ENCODE measurements at places on chromosomes 7 and 10.

GRCh38 chr10:97744405-97745035, 7.6 kb downstream of the ZFYVE27 start:
- no peak for DNase-seq

DNA sequence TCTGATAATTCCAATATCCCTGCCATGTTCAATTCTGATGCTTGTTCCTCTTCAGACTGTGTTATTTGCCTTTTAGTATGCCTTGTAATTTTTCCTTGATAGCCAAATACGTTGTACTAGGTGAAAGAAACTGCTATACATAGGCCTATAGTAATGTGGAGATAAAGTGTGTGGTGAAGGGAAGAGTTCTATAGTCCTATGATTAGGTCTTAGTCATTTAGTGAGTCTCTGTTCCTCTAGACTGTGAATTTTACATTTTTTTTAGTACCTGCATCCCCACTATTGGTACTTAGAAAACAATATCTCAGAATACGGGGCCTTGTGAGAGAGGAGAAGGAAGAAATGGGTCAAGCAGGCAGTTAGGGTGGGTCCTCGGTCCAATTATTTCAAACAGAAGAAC, 59.6 kb upstream of the SEMA3E start:
- DNase-seq, result no peak

GRCh38 chr10:116262678-116263077, 10.3 kb downstream of the GFRA1 start:
- no peak for DNase-seq

GRCh38 chr10:81708929-81709328, 166.1 kb upstream of the NRG3 start:
- no peak for DNase-seq

DNA sequence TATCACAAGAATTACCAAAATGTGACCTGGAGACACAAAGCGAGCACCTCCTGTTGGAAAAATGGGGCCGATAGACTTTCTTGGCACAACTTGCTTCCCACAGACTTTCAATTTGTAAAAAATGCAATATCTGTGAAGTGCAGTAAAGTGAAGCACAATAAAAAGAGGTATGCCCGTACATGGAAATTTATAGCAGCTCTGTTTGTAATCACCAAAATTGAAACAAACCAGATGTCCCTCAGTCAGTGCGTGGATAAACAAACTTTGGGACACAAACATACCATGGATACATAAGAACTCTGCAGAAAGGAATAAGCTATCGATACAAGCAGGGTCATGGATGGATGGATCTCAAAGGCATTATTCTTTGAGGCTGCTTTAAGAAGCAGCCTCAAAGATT, 33.6 kb downstream of the ARID5B start:
- DNase-seq, result no peak

DNA sequence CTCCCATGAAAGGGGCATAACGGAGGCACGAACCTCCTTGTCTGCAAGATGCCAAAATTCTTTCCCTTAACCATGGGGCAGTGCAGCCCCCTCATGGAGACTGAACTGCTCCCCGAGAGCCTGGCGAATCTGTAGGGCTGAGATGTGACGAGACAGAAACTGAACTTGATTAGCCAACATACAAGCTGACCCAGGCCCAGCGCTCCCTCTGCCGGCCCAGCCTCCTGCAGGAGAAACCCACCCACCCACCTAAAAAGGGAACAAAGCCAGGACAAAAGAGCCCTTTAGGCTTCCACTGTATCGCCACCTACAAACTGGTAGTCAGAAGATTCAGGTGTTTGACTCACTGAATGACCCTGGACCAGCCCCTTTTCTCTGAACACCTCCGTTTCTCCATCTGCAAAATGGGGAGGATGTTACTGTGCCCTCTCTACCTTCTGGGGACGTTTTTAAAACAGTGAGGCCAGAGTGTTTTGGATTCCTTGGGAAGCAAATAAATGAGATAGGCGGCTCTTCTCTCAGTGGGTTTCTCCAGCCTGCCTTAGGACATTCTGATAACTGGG, 58.4 kb downstream of the C10orf105 start:
- no peak for DNase-seq

GRCh38 chr10:66804962-66805361, 120.9 kb upstream of the LRRTM3 start:
- no peak for DNase-seq

- DNase-seq, result no peak
Measured at GRCh38 chr7:3267966-3268690, 32.9 kb upstream of the SDK1 start.

GRCh38 chr7:144818511-144818910, 17.3 kb downstream of the TPK1 start:
- peak; percentile 59 for DNase-seq

- peak; percentile 30 for DNase-seq
Measured at GRCh38 chr10:930625-931325, 730 bp downstream of the LARP4B start.

GRCh38 chr10:78817361-78817760, 251.4 kb upstream of the ZMIZ1 start:
- no peak for DNase-seq

DNA sequence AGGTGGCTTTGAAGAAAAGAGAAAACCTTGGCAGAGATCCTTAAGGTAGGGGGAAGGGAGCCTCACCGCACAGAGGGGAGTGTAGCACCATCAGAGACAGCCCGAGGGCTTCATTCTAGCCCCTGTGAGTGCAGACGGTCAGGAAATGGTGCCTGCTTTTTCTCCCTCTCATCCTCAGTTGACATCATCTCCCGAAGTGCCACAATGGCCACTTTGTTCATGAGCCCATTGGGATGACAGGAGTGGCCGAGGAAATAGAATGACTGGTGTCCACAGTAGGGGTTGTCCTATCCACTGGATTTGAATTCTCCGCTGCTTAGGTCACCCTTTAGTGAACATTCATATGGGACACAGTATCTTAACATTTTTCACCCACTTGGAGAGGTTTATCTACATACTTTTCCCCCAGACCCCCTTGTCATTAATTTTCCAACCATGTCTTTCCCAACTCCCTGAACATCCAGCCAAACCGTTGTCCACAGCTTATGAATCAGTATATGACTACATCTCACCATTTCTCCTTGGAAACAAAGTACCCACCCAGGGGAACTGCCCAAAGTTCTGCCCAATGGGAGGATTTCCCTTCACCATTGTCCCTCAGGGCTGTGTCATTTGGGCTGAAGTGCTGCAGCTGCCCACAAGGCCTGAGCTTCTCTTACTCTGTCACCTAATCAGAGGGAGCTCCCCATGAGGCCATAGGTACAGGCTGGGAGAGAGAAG, 108.8 kb downstream of the ADCY1 start:
- DNase-seq, result peak; percentile 16

DNA sequence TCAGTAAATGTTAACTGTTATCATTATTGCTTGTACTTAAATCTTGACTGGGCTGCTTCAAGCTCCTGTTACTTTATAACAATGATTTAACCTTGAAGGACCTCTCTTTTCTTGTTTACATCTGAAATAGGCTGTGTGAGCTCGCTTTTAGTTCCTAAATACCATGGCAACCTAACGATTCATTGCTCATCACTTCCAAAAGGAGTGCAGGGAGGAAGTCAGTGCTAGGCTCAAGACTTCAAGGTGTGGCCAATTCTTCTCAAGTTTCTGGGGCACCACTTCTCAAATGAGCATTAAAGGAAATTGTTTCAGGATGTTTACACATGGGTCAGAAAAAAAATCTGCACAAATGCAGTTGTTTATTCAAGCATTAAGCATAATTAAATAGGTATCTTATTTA, 284.2 kb downstream of the MTERF1 start:
- DNase-seq, result no peak

GRCh38 chr7:136293272-136293671, 316.1 kb upstream of the MTPN start:
- no peak for DNase-seq

DNA sequence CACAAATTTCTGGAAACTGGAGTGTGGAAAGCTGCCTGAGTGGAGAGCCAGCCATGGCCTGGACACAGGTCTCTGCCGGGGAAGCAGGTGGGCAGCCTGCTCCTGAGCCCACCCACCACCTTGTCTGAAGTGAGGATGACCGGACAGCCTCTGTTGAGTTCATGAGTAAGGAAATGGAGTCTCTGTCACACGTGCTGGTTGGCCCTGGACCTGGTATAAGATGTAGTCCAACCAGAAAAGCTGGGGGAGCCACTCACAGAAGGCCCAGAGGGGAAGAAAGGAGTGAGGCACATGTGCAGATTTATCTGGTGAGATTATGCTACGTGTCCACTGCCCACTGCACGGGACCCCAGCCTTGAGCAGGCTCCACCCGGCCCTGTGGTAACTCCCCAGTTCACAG, 383.5 kb downstream of the GRID1 start:
- DNase-seq, result no peak

DNA sequence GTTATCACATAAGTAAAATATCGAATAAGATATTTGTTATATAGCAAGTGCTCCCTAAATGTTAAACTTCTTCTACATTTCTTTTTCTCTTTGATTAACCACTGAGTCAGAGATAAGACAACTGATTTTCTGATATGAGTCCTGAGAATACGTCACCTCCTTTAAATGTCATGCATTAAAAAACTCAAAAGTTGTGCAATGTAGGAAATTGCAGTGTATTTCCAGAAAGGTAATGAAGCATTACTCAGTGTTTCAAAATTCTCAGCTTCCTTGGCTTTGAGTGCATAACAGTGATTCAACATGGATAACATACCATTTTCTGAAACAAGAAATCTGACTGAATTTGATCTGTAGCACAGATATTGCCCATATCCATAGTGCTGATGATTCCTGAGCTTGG, 155.8 kb downstream of the BMPER start:
- DNase-seq, result no peak

DNA sequence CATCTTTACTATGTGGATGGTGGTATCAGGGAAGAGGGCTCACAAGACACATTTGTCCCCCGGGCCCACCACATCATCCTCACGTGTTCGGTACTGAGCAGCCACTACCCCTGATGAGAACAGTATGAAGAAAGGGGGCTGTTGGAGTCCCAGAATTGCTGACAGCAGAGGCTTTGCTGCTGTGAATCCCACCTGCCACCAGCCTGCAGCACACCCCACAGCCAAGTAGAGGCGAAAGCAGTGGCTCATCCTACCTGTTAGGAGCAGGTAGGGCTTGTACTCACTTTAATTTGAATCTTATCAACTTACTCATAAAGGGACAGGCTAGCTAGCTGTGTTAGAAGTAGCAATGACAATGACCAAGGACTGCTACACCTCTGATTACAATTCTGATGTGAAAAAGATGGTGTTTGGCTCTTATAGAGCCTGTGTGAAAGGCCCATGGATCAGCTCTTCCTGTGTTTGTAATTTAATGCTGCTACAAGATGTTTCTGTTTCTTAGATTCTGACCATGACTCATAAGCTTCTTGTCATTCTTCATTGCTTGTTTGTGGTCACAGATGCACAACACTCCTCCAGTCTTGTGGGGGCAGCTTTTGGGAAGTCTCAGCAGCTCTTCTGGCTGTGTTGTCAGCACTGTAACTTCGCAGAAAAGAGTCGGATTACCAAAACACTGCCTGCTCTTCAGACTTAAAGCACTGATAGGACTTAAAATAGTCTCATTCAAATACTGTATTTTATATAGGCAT, 9.1 kb upstream of the CSGALNACT2 start:
- DNase-seq, result peak; percentile 57

DNA sequence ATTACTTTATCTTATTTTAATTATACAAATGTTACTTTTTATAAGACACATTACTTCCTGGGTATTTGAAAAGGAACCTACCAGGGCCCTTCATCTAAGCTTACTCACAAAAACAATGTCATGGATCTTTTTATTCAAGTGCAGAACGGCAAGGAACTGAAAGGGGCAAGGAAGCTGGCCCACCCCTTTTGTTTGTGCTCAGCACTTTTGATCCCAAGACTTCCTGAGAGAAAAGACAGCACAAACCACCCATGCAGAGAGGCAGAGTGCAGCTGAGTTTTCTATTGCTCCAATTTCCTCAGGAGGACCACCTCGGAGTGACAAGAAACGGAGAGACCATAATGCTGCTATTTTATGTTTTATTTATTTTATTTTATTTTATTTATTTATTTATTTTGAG, 232.0 kb upstream of the NRP1 start:
- DNase-seq, result no peak

GRCh38 chr7:129604713-129605437, 6.6 kb upstream of the NRF1 start:
- no peak for DNase-seq

DNA sequence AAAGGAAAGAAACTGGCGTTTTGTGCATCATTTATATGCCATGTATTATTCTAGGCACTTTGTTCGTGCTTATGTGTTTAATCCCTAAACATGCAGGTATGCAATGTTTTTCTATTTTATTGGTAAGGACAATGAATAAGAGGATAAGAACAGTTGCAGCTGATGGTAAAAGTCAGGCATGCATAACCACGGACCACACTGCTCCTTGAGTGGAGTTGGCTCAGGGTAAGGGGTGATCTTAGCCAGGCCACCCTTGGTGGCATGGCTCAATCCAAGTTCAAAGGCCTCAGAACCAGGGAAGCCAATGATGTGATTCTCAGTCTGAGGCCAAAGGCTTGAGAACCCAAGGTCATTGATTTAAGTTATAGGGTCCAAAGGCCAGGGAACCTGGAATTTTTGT, 1068.1 kb downstream of the NRG3 start:
- no peak for DNase-seq

GRCh38 chr10:81479316-81479715, 395.7 kb upstream of the NRG3 start:
- DNase-seq, result no peak

GRCh38 chr10:42981358-42982236, 95.3 kb upstream of the RET start:
- no peak for DNase-seq

- no peak for DNase-seq
Measured at GRCh38 chr7:729140-730000, 2.3 kb upstream of the PRKAR1B start.
